Activated CD8-positive, alpha-beta memory T cell treated with anti-CD3 and anti-CD28 coated beads for 1 hour (primary cell): ENCODE measurements at places on chromosomes 6 and 20.

DNA sequence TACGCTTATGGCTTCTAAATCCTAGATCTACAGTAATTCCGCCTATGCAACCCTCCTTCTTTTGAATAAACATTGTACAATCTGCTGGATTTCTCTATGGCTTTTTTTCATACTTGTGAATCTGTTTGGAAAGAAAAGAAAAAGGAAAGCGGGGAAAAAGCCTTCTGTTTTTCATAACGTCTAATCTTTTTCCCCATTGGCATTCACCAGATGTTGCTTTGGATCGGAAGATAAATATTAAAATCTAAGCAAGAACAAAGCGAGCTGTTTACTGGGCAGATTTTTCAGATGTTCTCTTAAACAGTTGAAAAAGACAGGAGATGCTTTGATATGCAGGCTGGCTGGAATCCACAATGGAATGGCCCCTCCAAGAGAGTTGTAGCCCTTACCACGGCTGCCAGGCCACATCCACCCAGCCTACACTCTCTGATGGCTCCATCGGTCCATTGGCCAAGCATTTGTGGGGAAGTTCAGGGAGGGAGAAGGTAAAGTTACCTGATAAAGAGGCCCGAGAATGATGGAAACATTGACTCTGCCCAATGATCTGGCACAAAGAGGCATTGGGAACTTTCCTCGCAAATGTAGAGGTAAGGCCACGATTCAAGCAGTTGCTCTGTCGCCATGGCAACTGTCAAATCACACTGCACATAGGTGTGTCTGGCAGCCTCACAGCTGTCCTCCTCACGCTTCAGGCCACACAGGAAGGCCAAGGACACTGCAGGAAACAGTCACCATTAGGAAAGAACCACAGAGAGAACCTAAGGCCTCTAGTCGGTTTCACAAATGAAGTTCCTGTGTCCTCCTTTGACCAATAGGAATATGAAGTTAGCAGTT, 70.3 kb downstream of the PKHD1 start:
- no peak for DNase-seq

GRCh38 chr6:33717934-33718455, 6.5 kb upstream of the UQCC2 start:
- DNase-seq, result no peak

DNA sequence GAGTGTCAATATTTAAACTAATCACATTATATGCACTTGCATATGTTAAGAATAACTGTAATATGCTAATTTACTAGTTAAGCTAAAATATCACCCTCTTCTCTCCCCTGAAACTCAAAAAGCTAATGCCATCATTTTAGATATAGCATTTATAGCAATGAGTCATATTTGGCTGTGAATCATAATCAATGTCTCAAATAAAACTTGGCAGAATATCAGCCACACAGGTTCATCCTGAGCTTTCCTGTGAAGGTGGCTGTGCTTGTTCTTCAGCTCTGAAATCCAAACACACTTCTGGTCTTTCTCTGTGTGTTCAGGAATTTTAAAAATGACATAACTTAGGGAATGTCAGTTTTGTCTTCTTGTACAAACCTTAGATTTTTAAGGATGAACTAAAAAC, 12.8 kb upstream of the PNRC1 start:
- no peak for DNase-seq

- no peak for DNase-seq
Measured at GRCh38 chr6:143970456-143971218, 37.4 kb downstream of the PLAGL1 start.

DNA sequence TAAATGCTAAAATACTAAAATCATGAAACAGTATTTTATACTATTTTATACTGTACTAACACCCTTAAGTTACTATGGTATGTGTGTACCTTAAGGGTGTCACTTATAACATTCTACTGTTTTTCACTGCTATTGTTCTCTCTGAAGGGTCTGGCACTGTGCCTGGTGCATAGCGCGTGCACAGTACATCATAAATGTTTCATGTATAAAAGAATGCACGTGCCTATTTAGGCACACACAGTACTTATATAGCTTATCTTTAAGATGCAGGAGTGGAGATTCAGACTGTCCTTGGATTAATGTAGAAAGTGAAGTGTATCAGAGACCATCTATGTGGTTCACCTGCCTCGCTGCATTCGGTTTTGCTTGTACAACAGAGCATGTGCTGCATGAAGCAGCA, 64.0 kb upstream of the SGK1 start:
- DNase-seq, result no peak

- DNase-seq, result no peak
Measured at GRCh38 chr6:67896476-67896875, 738.6 kb upstream of the ADGRB3 start.

DNA sequence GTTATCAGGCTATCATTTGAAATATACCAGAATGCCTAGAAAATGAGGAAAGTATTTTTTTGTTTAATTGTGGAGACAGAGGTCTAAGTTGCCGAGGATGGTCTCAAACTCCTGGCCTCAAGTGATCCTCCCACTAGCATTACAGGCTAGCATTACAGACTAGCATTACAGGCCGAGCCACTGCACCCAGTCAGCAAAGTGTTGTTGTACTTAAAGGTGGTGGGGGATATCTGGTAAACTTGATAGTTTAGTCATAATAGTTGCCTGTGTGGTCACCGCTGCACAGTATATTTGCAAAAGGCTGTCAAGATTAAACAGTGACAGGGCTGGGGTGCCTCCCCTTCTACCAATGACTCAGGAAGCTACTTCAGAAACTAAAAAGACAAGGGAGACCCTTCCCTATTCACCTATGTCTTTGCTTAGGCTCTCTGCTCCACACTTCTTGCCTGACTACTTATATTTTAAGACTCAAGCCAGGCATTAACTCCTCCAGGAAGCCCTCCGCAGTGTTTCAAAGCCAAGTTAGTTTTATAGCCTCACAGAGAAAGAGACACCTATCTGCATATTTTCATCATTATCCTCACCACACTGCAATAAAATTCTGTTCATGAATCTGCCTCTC, 3.1 kb upstream of the AKIRIN2 start:
- no peak for DNase-seq
